ENCODE measurements at places on chromosomes 5 and 9.

DNA sequence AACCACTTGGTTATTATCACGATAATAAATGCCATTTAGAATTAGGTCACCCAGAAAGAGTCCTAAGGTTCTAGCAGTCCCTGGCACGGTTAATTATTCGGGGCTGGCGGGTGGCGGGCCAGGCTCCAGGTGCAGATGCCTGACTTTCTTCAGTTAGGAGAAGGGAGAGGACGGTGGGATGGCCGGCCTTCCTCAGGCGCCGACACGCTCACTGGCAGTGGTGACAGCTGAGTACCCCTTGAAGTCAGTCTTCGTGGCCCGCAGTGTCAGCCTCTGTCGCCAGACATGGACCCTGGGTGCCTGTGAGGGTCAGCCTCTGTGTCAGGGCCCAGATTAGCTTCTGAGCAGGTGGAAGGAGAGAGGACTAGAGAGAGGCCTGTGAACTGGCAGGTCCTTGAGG lies 21.1 kb upstream of the EXOC3 start:
- no peak for DNase-seq

DNA sequence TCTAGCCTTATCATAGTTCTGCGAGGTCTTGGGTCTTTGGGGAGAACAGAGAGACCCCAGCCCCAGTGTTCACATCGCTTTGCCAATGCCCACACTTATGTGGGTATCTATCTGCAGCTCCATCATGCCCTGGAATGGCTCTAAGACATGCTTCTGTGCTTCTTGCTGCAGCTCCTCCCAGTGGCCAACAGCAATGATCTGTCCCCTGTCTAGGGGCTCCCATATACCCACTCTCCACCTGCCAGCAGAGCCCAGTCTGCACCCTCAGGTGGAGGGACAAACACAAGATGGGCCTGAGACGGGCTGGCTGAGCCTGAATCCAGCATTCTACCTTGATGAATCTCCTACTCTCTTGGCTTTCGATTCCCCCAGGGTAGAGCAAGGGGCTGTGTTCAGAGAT lies 14.6 kb upstream of the DAP start:
- no peak for DNase-seq

DNA sequence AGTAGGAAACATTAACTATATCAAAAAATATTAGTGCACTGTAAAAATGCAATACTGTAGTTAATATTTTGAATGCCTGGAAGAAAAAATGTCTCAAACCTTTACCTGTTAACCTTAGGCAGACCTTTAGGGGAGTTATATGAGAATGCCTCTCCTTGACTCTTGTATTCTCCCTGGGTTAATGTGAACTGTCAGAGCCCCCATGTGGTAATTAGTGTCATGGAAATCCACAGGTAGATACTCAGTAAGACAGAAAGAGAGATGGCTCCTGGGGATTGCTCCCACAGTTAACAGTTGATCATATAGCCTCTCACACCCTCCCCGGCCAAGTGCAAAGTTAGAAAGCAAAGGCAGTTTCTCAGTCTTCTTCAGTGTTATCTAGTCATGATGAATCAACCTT lies 742.8 kb downstream of the NR2F1-AS1 start:
- DNase-seq: peak; percentile 10

DNA sequence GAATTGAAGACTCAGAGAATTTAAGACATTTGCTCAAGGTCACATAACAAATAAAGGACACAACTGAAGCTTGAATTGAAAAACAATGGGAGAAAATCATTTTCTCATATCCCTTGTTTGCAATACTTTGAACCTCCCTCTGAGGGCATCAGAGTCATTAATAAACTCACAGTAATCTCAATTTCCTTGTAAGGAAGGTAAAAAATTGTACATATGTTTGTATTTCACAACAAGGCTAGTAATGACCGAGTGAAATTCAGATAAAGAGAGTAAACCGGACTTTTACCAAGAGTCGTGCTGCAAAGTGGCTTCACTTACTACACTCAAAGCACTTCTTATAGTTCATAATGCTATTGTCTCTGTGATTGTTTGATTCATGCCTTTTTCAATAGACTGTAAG lies 665.0 kb downstream of the NR2F1-AS1 start:
- DNase-seq: no peak

- peak; percentile 33 for DNase-seq
Measured at GRCh38 chr9:123376218-123377071, 20.4 kb downstream of the CRB2 start.

DNA sequence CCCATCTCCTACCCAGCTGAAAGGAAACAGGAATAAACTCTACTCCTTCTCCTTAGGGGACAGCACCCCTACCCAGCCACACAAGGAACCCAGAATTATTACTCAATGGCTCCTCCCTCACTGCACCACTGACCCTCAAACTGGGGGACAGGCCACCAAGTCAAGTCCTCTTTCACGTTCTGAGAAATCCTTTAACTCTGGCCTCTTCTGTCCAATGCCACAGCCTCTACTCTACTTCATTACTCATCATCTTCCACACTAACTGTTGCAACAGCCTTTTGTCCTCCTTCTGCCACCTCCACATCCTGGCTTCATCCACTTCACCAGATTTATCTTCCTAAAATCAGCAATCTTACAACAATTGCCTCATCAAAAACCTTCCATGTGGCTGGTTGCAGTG lies 6.8 kb downstream of the TTC39B start:
- DNase-seq: no peak

- no peak for DNase-seq
Measured at GRCh38 chr9:92632641-92633040, 37.3 kb downstream of the IPPK start.

DNA sequence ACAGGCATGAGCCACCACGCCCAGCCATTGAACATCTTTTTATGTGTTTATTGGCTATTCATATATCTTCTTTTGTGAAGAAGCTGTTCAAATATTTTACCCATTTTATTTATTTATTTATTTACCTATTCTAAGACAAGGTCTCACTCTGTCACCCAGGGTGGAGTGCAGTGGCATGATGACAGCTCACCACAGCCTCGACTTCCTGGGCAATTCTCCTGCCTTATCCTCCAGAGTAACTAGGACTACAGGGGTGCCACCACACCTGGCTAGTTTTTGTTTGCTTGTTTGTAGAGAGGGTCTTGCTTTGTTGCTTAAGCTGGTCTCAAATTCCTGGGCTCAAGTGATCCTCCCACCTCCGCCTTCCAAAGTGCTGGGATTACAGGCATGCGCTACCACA lies 33.5 kb downstream of the NAIF1 start:
- DNase-seq: no peak

DNA sequence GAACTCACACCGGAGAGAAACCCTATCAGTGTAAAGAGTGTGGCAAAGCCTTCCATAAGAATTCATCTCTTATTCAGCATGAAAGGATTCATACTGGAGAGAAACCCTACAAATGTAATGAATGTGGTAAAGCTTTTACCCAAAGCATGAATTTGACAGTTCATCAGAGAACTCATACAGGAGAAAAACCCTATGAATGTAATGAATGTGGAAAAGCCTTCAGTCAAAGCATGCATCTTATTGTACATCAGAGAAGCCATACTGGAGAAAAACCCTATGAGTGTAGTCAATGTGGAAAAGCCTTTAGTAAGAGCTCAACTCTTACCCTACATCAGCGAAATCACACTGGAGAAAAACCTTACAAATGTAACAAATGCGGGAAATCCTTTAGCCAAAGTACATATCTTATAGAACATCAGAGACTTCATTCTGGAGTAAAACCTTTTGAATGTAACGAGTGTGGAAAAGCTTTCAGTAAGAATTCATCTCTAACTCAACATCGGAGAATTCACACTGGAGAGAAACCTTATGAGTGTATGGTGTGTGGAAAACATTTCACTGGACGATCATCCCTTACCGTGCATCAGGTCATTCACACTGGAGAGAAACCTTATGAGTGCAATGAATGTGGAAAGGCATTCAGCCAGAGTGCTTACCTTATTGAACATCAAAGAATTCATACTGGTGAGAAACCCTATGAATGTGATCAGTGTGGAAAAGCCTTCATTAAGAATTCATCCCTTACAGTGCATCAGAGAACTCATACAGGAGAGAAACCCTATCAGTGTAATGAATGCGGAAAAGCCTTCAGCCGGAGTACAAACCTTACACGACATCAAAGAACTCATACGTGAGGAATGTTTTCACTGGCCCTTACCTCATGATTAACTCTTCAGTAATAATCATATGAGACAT lies 8.9 kb upstream of the ZNF454 start:
- no peak for DNase-seq

DNA sequence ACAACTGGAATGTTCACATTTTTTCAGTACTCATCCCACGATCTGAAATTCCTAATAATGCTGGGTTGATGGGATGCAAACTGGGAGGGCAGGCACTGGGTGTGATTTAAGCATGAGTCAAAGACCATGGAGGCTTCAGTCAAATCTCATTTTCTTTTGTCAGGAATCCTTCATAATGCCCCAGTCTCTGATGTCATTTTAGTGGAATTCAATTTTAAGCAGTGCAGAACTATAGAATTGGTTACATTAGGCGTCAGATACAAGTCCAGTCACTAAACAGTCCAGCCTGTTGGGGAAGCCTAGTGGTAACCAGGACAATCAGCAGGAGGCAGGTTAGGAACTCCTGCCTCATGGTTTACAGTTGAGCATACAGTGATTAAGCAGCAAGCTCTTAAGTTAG lies 41.0 kb upstream of the TMEM215 start:
- DNase-seq: no peak

- no peak for DNase-seq
Measured at GRCh38 chr9:126367139-126367538, 40.5 kb downstream of the MVB12B start.

DNA sequence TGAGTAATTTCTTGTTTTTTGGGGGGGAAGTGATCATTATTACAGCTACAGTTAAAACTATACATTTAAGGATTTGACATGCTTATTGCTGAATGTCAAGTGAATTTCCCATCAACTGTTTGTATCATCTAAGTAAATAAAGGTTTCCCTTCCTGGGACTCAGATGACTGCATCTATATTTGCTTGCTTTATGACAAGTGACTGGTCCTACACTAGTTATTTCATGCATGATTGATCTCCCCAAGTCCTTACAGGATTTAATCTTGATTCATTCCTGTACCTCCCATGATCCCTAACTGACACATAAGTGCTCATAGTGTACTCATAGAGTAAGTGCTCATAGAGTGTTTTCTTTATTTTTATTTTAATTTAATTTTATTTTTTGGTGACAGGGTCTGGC lies 2.8 kb downstream of the TXNDC8 start:
- no peak for DNase-seq

DNA sequence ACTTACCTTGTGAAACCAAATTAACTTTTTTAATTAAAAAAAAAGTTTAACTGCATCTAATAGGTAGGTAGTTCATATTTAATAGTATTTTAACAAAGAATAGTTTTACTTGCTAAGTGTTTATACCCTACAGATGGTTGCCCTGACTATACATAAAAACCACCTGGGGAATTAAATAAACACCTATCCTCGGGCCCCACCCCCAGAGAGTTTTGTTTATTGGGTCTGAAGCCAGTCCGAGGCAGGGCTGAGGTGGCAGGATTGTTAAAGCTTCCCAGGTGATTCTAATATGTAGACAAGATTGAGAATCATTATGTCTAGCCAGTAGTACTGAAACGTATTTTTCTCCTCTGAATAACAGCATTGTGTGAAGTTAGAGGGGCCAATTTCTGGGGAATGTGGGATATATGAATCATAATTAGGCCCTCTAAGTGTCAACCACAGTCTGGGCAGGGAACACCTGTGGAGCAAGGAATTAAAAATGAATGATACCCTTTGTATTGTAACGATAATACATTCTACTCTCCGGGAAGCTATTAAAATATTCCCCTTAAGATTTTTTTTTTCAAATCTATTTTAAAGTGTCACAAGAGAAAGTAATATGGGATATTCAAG lies 5.6 kb upstream of the PAM start:
- DNase-seq: peak; percentile 87

- DNase-seq: peak; percentile 8
Measured at GRCh38 chr9:112971415-112971814, 40.6 kb downstream of the ZNF883 start.

All from SW480 (cell line).